ENCODE measurements at places on chromosomes 5 and 9. TPM values are rescaled to one million over a fixed set of nuclear protein-coding genes. Genes with fewer than 3 reads are reported as not detected.

Gene C8G
- polyA plus RNA-seq: 12.8 TPM

Gene RAB3C
- polyA plus RNA-seq: 0.05 TPM

Gene HK3
- not detected for polyA plus RNA-seq

Gene AHRR
- polyA plus RNA-seq: 0.28 TPM

Gene DTWD2
- polyA plus RNA-seq: 1.1 TPM

Gene SPATA31C1
- polyA plus RNA-seq: not detected

Gene AFF4
- polyA plus RNA-seq: 25.5 TPM

Gene DNAJC25
- 5.7 TPM for polyA plus RNA-seq

Gene PCDHGB1
- 1.0 TPM for polyA plus RNA-seq

Gene MLANA
- not detected for polyA plus RNA-seq

Gene ROPN1L
- polyA plus RNA-seq: 0.08 TPM

Gene PCYOX1L
- 3.7 TPM for polyA plus RNA-seq

Gene OR1Q1
- polyA plus RNA-seq: 0.07 TPM

Gene ANXA1
- polyA plus RNA-seq: 0.15 TPM

Gene RNF183
- polyA plus RNA-seq: 7.3 TPM

Gene C9
- polyA plus RNA-seq: not detected

Gene REEP2
- 9.2 TPM for polyA plus RNA-seq

Gene RIGI
- 2.4 TPM for polyA plus RNA-seq

Gene GBGT1
- not detected for polyA plus RNA-seq

Gene FGF18
- polyA plus RNA-seq: not detected

Gene ERBIN
- 12.5 TPM for polyA plus RNA-seq

Gene CDC25C
- 11.8 TPM for polyA plus RNA-seq

Gene CDC14B
- 25.8 TPM for polyA plus RNA-seq

Gene MARCOL
- not detected for polyA plus RNA-seq

Gene PKD2L2
- polyA plus RNA-seq: not detected

Gene PCDHA1
- polyA plus RNA-seq: not detected

Gene FRRS1L
- polyA plus RNA-seq: 0.01 TPM

Gene GDA
- polyA plus RNA-seq: 1.5 TPM

Gene CLTA
- 110 TPM for polyA plus RNA-seq

Gene OLFML2A
- polyA plus RNA-seq: 0.04 TPM

Gene PRUNE2
- polyA plus RNA-seq: not detected

Gene KCNIP1
- polyA plus RNA-seq: not detected

Gene TMEM174
- polyA plus RNA-seq: not detected

Gene PPIC
- polyA plus RNA-seq: 5.1 TPM

Gene SAPCD2
- 21.9 TPM for polyA plus RNA-seq

Gene ABLIM3
- polyA plus RNA-seq: 9.7 TPM

Gene IL5
- not detected for polyA plus RNA-seq

Gene OCLN
- 26.2 TPM for polyA plus RNA-seq

Gene C5orf58
- not detected for polyA plus RNA-seq

Gene NOP16
- 43.3 TPM for polyA plus RNA-seq

Gene SPATA31E1
- not detected for polyA plus RNA-seq

Gene LRRC19
- polyA plus RNA-seq: not detected

Gene FOXD4L4
- polyA plus RNA-seq: 0.10 TPM

Gene GABRA1
- not detected for polyA plus RNA-seq

Gene ZER1
- polyA plus RNA-seq: 40.0 TPM

All from HepG2 (cell line).